ENCODE measurements at places on chromosomes 4 and X.

GRCh38 chrX:9443327-9443726 is 21.5 kb upstream of the TBL1X start:
- no peak for DNase-seq

DNA sequence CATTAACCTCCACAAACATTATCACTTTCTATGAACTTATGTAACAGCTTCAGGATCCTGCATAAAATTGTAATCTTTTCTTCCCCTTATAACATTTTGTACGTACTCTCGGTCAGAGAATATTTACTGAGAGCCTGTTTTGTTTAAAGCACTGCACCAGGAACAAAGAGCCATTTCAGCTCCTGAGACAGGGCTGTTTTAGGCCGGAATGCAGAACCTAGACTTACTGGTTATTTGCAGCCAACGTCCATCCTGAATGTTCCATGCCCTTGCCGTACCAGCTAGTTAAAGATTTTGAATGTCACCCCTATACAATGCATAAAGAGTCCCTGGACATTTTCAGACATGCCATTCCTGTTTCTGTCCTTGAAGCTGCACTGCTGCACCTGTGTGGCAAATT is 248.8 kb downstream of the PCDH7 start:
- no peak for DNase-seq

- no peak for DNase-seq
Measured at GRCh38 chrX:21735038-21735767, 22.7 kb downstream of the SMPX start.

GRCh38 chr4:71784569-71785197 is 804 bp upstream of the GC start:
- no peak for DNase-seq

DNA sequence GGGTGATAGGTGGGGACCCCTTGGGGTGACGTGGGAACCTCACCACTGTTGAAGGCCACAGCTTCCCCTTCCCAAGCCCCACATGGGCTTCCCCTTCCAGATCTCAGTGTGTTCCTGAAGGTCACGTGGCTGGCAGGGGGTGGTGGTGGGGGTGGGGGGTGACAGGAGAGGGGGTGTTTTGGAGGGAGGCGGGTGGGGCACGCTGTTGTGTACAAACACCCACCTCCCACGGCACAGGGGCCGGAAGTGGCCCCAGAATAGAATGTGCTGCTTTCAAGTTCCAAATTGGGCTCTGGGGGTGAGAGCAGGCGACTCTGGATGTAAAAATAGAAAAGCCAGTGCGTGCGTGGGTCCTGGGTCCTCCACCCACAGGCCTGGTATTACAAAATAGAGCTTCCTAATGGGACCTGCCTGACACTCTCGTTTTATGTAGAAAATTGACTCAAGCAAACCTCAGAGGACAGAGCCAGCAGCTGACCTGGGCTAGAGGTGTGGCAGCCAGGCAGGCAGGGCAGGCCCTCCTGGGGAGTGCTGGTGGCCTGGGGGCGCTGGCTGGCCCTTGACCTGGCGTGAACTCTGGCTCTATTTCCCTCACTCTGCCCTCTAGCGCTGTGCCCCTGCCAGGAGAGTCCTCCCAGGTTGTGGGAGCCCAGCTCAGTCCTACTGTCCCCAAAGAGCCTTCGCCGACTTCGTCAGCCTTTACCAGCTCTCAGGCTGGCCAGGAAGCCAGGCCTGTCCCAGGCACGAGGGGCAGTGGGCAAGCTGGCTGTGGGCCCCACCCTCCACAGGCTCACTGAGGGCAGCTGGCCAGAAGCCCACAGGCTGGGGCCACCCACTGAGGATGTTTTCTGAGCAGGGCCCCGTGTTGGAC is 5.4 kb upstream of the SH3BP2 start:
- peak; percentile 17 for DNase-seq

DNA sequence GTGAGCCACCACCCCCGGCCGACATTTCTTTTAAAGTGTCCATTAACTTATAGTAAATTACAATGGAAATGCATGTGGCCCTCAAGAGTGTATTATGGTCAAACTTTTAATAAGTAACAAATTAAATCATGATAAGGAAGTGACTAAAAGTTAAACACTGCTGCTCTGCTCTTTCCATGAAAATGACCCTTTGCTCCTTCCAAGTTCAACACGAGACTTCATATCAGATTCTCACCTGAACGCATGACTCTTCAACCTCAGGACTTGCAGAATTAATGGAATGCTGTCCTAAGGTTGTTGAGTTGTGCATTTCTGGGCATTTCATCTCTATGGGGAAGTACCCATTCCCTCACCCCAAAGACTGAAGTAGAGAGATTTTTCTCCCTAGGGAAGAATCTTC is 27.1 kb downstream of the AWAT2 start:
- DNase-seq: no peak

DNA sequence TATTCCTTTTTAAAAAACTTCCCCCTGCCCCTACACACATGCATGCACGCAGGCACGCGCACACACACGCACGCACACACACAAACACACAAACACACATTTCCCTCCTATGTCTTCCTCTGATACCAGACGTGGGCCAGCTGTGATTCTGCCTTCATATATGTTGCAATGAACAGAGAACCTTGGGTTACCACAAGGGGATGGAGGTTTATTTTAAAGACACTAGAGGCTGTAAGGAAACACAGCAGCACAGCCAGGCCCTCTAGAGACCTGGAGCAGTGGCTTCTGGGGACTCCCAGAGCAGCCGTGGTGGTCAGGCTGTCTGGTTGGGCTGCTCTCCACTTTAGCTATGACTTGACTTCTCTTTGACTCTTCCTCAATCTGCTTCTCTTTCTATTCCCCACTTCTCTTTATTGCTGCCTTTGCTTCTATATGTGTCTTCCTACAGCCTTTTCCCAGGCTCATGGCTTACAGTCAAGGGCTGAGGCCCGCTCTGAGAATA is 3.2 kb upstream of the TLR10 start:
- no peak for DNase-seq

GRCh38 chr4:47736146-47736545 is 101.7 kb downstream of the CORIN start:
- DNase-seq: no peak

DNA sequence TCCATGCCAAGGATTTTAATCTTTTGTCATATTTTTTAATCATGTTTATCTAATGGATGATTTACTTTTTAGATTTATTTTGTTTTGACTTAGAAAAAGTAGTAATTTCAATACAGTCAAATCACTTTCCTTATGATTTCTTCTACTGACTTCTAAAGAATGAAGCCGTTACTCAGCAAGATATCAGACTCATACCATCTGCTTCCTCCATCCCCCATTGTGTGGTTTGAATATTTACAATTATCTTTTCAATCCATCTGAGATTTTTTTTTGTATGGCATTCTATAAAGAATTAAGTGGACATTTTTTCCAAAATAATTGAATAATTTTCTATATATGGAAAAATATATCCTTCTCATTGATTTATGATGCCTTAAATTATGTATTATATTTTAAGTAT is 565.4 kb upstream of the ATOH1 start:
- DNase-seq: no peak

GRCh38 chrX:21968333-21968732 is 27.8 kb downstream of the SMS start:
- no peak for DNase-seq

- DNase-seq: no peak
Measured at GRCh38 chrX:107577933-107578332, 50.4 kb upstream of the PRPS1 start.

- no peak for DNase-seq
Measured at GRCh38 chr4:165744370-165744769, 128.7 kb upstream of the TLL1 start.

- DNase-seq: no peak
Measured at GRCh38 chrX:153423652-153424051, 12.4 kb downstream of the ZFP92 start.

- no peak for DNase-seq
Measured at GRCh38 chr4:15793506-15794363, 15.6 kb downstream of the CD38 start.

DNA sequence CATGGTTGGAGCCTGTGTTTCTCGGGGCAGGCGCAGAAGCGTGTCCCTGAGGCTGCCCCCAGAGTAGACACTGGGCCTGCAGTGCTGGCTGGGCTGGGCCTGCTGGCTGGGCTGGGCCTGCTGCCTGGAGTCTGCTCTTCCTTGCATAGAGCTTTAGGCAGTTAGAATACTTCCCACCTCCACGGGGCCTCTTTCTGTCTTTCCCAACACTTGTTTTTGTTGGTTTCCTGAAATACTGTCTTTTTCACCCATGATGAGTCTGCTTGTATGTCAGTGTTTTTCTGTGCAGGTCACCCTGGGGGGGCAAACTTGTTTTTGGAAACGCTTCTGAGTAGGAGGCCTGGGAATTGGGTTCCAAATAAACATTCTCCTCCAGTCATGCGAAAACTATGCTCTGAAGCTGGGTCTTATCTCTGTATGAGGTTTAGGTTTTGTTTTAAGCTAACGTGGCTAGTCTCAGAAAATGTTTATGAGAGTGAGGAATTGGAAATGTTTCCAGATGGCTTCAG is 32.2 kb downstream of the TRMT44 start:
- no peak for DNase-seq

DNA sequence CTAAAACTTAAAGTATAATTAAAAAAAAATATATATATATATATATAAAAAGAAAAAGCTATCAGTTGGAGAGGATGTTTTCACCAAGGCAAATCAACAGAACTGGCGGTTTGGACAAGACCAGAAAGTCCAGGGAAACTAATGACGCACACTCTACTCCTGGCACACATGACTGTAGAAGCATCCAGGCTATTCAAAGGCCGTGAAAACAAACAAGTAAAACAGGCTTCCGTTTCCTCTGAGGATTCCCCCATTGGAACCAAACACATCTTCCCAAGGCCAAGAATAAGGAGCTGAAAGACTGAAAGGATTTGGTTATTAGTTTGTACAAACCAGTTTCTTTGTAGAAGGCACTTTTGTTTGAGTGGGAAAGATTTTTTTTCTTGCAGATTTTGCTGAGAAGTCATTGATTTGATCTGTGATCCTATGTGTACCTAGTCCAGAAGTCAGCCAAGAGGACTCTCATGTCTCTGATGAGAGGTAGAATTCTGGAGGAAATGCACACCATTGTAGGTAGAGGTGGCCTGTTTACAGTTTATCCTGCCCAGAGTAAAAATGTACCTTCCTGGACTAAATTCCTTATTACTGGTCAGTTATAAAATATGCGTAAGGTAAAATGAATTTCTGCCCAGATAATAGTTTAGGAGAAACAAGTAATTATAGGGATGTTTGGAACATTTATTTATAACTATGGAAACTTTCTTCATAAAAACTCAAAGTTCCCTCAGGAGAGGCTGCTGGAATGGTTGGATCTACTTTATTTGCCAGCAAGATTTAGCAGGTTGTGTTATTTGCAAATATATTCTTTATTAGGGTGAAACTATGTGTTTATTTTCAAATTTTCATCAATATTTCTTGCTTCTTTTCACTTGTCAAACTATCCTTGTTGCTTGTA is 66.5 kb downstream of the DMP1 start:
- DNase-seq: no peak

DNA sequence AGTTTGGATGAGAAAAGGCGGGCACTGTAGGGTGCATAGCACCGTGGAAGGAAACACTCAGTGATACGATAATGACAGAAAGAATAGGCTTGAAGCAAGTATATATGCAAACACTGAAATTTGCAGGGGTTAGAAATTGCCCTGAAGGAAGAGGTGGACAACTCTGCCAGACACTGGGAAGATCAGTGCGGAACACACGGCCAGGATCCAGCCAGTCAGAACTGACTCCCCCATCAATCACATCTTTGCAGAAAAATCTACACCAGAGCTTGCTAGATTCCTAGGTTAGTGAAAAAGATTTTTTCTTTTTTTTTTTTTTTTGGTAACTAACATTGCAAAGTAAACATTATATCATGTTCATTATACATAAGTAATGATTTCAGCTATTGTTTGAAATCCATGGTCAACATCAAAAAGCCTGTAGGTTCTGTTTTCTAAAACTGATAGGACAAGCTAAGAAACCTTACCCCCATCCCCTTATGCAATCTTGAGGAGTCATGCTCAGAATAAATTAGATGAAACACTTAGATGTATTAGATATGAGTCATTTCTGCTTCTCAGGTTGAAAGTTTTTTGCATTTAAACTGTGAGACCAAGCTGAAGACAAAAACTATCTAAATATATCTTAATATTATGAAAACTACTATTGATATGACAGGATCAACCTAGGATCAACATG is 38.9 kb downstream of the TRIML1 start:
- DNase-seq: no peak

DNA sequence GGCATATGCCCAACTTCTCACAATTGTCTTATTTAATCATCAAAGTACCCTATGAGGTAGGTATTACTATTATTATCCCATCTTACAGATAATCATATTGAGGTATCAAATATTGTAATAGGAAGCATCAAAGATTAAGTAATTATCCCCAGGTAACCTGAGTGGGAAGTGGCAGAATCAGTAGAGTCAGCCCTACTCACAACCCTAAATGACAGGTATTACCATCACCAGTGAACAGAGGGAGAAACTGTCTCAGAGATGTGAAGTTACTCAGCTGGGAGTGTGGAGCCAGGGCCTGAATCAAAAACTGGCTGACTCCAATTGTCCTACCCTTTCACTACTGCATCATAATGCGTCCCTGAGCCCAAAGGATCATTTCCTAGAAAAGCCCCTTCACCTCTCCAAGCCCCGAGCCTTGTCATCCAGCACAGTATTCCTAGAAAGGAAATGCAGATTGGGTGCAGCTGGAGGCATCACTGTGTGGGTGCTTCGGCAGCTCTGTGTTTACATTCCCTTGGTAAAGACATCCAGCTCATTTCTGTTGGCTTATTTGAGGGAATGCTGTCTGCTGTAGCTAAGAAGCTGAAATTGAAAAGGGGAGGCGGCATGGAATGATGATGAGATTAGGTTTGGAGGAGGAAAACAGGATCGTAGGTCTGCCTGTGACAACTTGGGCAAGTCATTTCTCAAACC is 72.8 kb downstream of the DHX15 start:
- no peak for DNase-seq

All from stimulated activated effector memory CD8-positive, alpha-beta T cell treated with anti-CD3 and anti-CD28 coated beads, Interleukin-12 subunit alpha, Interleukin-12 subunit beta, amount 100 ng/mL, for 72 hours (primary cell).